ENCODE measurements at places on chromosomes 6 and 20.

GRCh38 chr6:53090576-53090975 is 25.4 kb downstream of the FBXO9 start:
- no peak for DNase-seq

DNA sequence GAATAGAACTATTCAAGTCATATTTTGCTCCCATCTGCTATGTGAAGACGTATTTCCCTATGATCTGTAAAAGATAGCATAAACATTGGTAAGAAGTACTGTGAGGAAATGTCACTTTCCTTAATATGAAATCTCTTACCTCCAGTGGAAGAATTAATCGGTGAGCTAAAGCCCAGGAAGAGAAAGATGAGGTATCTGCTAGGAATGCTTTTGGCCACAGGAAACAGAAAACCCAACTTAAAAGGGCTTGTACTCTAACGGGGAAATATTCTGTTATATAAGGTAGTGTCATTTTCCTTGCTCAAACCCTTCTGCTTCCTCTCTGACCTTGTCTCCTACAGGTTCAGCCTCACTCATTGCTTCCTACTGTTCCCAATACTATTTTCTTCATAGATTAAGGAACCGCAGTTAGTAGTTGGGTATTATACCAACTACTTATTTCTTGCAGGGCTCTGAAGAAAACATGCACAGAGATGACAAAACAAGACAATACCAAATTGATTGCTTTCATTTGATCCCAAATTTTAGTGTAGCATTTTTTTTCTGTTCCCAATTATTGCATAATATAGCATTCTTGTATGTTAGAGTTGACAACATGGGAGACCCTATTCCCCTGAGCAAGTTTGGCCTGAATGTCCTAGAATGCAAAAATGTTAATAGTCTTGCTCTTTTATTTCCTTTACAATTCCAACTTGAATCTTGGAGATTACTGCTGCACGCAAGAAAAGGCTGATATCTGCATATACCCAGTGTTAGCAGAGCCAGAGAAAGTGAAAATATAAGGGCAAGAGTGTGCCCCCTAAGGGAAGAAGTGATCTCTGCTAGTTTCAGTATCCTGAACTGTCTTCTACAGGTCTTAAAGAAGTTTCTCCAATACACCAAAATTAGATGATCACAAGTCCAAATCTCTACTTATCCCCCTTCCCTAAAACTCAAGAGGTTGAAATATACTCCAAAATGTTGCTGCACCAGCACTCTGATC is 65.3 kb downstream of the AFG1L start:
- no peak for DNase-seq

DNA sequence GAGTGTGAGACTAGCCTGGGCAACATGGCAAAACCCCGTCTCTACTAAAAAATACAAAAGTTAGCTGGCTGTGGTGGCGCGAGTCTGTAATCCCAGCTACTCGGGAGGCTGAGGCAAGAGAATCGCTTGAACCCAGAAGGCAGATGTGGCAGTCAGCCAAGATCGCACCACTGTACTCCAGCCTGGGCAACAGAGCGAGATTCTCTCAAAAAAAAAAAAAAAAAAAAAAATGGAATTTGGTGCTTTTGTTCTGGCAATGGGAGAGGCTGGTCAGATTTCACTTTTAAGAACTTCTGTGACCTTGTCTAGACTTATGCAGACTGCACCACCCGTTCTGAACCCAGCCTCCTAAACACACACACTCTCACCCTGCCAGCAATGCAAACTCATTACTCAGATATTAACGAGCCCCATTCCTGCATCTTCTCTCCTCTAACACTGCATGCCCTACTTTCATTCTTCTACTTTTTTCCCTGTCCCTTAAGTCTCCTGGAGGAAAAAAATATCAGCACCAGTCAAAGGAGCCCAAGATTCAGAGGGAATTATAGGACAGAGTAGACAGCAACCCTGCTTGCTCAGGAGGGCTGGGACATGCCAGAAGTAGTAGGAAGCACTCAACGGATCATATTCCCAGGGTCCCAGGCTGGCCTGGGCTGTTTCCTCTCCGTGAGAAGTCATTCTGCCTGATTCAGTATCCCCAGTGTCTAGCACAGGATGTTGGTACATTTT is 4.4 kb downstream of the MOCS1 start:
- no peak for DNase-seq

DNA sequence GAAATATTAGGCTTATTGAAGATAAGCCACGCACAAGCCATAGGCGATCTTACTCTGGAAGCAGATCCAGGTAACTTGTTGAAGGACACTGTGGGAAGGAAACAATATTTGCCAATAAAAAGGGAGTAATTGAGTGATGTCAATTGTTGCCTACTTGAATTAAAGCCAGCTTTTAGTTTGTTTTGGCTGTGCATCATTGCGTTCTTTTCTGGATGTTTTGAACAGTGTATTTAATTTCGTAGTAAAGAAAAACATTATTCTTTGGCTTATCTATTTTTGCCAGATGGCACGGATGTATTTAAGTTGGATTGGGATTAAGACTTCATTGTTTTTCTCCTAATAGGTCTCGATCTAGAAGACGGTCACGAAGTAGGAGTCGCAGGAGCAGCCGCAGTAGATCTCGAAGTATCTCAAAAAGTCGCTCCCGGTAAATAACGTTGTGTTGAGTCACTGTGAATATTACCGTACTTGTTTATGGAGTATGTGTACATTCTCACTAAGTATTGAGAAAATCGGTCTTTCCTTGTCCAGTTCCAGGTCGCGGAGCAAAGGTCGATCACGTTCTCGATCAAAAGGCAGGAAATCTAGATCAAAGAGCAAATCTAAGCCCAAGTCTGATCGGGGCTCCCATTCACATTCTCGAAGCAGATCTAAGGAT is 2.6 kb downstream of the SRSF6 start:
- DNase-seq: no peak

GRCh38 chr6:157382821-157383220 is 1.8 kb downstream of the ZDHHC14 start:
- no peak for DNase-seq

GRCh38 chr6:40476673-40477072 is 110.5 kb downstream of the LRFN2 start:
- DNase-seq: no peak

GRCh38 chr20:4513720-4514119 is 208.0 kb upstream of the PRND start:
- no peak for DNase-seq

Measured in NCI-H187 (cell line).